ENCODE measurements at places on chromosomes 2 and 18.

GRCh38 chr2:238456970-238457926 lies 30.5 kb downstream of the ASB1 start:
- no peak for DNase-seq

DNA sequence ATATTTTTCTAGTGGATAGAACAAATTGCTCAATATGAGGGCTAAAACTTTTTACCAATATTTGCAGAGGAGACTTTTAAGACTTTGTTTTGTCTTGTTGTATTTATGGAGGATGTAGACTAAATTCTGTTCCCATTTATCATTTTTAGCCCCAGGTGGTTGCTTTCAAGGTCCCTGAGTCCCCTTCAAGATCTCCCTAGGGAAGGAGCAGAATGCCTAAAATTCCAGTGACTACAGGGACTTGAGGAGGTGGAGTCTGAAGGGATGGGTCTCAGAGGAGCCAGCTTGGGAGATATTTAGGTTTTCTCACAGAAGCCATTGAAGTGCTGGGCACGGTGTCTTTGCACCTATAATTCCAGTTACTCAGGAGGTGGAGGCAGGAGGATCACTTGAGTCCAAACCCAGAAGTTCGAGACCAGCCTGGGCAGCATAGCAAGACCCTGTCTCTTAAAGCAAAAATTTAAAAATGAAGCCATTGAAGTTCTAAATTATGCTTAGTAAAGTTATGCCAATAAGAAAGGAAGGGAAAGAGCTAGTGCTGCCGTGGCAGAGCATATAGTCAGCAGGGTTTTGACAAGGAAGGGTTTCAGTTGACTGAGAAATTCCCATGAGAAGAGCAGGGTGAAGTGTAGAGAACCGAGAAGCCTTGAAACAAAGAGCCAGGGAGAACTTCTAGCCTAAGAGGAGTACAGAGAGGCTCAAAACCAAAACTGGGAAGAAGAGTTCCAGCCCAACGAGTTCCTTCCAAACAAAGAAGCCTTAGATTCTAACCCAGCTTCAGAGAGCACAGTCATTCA lies 43.4 kb downstream of the COMMD1 start:
- DNase-seq = no peak

DNA sequence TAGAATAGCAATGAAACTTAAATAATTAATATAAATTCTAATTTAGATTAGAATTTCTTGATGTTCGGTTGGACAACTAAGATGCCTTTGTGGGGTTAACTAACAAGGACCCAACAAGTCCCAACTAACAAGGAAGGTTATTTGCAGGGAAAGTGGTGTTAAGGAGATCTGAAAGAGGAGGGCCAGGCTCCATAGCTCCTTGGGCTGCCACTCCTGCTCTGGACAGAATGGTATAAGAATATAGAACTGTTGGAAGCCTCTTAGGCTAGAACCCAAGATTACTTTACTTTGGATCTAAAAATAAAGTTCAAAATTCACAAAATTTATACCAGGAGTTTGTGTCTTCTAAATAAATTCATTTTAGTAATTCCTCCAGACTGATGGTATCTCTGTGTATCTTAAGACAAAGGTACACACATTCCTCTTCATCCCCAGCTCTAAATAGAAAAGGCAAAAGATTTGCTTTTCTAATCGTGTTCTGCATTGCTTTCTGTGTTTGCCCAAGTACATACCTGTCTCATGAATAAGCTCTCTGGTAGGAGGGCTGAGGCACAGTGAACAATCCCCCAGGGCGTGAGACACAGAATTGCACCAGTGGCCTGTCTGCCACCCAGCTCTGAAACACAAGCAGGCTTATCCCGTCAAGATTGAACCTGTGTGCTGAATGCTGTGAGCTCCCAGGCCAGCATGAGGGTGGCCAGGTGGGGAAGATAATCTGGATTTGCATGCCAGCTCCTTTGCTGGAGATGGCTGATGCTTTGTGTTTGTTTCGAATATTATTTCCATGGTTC lies 176.0 kb downstream of the ACKR3 start:
- peak; percentile 49 for DNase-seq

GRCh38 chr2:53286345-53286744 lies 481.3 kb upstream of the CHAC2 start:
- no peak for DNase-seq

- no peak for DNase-seq
Observed at GRCh38 chr2:220275454-220275853, 648.0 kb downstream of the SLC4A3 start.

- no peak for DNase-seq
Observed at GRCh38 chr2:207337234-207338219, 171.8 kb upstream of the KLF7 start.

GRCh38 chr2:98448441-98449145 lies 3.9 kb downstream of the INPP4A start:
- DNase-seq = no peak

DNA sequence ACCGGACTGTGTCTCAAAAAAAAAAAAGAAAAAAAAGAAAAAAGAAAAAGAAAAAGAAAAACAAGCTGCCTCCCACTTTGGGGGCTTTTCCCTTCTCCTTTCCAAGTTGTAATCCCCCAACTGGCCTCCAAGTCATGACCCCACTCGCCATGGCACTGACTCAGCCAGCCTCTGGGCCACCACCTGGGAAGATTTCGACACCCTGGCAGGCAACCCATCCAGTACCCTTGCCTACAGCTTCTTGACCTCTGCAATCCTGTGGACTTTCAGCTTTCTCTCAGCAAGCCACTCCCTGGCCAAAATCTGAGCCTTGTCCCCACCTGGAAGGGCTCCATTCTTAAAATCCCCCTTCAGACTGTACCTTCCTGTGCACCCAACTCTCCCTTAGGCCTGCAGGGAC lies 22.3 kb upstream of the FOSL2 start:
- DNase-seq = no peak

GRCh38 chr18:6994771-6995430 lies 122.7 kb downstream of the LAMA1 start:
- no peak for DNase-seq

- DNase-seq = no peak
Observed at GRCh38 chr2:192051533-192051932, 143.2 kb downstream of the TMEFF2 start.
